Daoy (cell line): ENCODE measurements at places on chromosomes 7 and 10. TPM values are rescaled to one million over a fixed set of nuclear protein-coding genes. Genes with fewer than 3 reads are reported as not detected.

Gene DPYSL4
- 6.7 and 7.1 TPM in 2 replicates for total RNA-seq

Gene NPC1L1
- total RNA-seq = not detected in 2 replicates

Gene TET1
- total RNA-seq = 0.21 and 0.57 TPM in 2 replicates

Gene TFEC
- 0.51 and 0.63 TPM in 2 replicates for total RNA-seq

Gene PMS2
- 12.9 and 17.1 TPM in 2 replicates for total RNA-seq

Gene MRM2
- total RNA-seq = 51.7 and 58.2 TPM in 2 replicates

DNA sequence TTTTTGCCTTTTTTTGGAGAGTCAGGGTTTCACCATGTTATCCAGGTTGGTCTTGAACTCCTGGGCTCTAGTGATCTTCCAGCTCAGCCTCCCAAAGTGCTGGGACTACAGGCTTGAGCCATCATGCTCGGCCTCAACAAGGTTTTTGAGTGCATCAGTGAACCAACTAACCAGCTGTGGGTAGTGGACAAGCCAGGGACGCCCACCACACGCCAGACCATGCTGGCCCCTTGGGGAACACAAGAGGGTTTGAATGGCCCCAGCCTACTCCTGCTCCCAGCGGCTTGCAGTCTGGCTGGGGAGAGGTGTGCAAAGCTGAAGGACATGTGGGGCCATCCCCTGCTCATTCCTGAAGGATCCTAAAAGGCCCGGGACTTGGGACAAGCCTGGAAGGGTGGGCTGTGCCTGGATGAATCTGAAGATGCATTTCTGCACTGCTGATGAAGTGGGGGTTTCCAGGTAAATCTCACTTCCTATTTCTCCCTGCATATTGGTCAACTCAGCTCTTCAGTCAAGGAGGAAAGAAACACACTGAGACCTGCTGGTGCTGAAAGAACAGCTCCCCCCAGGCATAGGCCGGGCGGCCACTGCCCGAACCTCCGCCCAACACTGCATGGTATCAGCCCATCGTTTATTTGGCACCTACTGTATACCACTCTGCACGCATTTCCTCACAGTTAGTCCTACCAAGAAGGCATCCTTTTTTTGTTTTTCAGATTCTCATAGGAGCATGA is 6.9 kb downstream of the MMD2 start:
- peak; percentile 43 for DNase-seq

- DNase-seq = no peak
Measured at GRCh38 chr10:84158550-84158949, 15.1 kb upstream of the GPR15LG start.

DNA sequence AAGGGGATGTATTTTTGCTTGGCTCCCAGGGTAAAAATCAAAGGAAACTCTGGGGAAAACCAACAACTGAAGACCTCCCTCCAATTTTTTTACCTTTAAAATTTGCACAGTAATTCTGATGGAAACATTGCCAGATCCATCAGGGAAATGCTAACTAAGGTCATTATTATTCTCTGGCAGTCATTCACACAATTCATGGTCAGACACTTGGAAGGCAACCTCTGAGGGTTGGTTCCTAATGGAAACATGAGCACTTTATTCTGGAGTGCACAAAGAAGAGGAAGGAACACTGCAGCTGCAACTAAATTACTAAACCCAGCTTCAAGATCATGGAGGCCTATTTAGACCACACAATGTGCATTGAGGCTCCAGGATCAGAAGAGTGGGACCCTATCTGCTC is 34.2 kb downstream of the SRI start:
- DNase-seq = no peak

- peak; percentile 29 for DNase-seq
Measured at GRCh38 chr10:99235658-99236626, at the start of gene HPSE2. HPSE2 (minus strand) TSS chr10:99235852.

DNA sequence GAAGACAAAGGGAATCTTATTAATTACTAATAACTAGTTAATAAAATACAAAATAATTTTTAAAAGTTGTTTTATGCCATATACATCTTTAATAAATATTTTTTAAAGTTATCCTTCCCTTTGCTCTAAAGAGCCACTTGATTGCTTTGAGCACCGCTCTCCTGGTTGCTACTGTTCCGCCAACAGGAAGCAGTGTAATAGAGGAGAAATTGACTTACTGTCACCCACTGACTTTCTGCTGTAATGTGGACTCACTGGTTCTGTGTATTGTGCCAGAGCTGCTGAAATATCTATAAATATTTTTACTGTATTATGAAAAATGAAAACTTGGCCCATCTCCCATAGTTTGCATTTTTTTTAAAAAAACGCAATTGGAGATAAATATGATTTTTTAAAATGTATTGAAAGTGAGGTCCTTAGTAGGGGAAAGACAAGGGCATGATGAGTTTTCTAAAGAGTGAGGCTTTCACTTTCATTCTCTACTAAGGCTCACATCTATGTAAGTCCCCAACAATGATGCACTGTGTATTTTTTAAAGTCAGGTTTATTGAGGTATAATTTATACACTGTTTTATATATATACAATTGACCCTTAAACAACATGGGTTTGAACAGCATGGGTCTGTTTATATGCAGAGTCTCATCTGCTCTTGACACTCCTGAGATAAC is 100.5 kb downstream of the NPY start:
- DNase-seq = no peak

- no peak for DNase-seq
Measured at GRCh38 chr7:4014346-4015050, 667.6 kb upstream of the FOXK1 start.

DNA sequence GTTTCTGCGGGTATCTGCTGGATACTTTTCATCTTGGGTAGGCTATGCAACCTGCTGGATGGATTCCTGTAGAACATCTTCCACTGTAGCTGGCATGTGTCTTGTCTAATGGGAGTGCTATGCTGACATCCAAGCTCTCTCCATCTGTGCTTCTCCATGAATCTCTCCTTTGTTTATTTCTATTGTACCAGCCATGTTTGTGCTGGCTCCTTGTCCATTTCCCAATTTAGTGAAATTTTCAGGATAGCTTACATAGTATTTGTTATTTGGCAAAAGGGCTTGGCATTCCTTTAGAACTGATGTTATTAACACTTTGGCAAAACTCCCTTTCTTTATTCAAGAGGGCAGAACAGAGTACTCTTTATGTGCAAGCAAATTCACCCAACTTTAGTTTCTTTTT is 198.0 kb downstream of the CSTF2T start:
- DNase-seq = no peak

DNA sequence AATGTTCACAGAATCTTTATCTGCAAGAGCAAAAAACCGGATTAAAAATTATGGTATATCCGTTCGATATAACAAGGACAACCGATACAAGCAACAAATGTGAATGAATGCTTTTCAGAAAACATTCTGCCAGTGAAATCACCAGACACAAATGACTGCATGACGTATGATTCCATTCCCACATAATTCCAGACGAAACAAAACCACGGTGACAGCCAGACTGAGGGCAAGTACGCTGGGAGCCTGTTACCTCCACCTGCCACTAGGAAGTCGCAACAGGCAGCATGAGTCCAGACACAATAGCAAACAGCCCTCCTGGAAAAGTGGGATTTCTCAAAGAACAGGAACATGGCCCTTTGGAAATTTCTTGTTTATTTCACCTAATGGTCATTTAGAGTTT is 41.7 kb downstream of the MAD1L1 start:
- DNase-seq = no peak

- no peak for DNase-seq
Measured at GRCh38 chr7:29005406-29005805, 47.3 kb upstream of the TRIL start.

DNA sequence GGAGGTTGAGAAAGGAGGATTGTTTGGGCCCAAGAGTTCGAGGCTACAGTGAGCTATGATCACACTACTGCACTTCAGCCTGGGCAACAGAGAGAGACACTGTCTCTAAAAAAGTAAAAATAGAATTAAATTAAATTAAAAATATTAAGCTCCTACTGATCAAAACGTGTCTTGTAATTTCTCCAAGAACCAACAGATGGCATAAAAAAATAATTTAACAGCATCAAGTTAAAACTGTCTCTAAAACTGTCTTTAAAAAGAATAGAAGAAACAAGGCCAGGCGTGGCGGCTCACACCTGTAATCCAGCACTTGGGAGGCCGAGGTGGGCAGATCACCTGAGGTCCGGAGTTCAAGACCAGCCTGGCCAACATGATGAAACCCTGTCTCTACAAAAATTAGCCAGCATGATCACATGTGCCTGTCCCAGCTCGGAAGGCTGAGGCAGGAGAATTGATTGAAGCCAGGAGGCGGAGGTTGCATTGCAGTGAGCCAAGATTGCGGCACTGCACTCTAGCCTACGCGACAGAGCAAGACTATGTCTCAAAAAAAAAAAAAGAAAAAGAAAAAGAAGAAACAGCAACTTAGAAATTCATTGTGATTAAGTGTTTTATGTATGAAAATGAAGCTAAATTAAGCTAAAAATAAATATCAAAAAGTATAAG is 24.5 kb downstream of the MTPAP start:
- DNase-seq = no peak

DNA sequence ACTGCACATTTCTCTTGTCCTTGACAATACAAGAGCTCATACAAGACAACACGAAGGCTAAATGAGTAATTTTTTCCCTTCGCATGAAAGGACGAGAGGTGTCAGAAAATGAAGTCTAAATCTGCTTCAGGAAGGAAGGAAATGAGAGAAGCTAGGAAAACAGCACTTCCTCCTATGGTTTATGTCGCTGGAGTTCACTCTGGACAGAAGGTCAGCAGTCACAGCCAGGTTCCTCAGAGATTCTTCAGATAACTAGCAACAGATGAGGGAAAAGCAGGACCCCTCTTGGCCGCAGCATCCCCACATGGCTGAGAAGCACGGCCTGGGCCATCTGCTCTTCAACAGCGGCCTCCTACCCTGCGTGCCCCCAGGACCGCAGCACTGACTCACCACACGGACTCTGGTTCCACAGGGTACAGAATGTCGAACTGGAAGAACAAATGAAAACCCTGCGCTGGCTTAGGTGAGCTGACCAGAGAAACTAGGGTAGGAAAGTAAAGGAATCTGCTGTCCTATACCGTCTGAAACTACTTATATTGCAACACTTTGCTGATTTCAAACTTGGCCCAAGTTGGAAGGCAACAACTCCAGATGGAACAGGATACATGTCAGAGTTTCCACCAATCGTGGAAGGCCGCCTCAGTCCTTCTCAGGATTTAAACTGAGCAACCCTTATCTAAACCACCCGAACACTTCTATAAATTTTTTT is 26.3 kb downstream of the DNMBP start:
- peak; percentile 73 for DNase-seq

DNA sequence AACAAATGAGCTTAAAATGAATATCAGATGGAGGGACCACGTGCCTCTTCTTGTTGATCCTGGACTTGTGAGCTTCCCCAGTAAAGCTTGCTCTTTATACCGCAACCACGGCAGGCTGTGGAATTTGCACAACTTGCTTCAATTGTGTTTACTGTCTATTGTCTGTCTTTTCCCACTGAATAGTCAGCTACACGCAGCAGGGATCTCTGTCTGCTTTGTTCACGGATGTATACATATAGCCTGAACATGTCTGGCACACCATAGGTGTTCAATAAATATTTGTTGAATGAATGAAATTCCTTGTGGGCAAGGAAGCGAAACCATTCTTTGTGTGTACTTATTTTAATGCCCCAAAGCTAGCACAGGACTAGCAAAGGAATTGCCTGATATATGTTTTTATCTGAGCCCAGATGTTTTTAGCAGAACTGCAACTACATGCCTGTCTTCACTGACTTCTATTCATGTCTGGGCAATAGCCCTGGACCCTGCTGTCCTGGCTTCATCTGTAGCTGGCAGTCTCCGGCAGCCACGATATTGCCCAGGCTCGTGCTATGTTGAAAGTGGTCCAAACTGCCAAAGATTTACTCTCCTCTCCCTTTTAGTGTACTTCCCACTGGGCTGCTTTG is 29.9 kb upstream of the IFRD1 start:
- no peak for DNase-seq

DNA sequence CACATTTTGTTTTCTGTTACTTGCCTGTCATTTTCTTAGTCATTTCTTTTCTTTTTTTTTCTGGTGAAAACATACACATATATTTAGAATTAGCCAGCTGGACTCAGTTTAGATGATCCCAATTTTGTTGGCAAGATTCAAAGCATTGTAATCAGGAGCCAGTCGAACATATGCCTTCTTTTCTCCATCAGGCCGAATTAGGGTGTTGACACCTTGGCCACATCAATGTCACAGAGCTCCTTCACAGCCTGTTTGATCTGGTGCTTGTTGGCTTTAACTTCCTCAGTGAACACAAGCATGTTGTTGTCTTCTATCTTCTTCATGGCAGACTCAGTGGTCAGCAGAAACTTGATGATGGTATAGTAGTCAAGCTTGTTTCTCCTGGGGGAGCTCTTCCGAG is 32.6 kb downstream of the PHF14 start:
- DNase-seq = no peak
